ENCODE measurements at places on chromosomes 16 and 17. TPM values are rescaled to one million over a fixed set of nuclear protein-coding genes. Genes with fewer than 3 reads are reported as not detected.

DNA sequence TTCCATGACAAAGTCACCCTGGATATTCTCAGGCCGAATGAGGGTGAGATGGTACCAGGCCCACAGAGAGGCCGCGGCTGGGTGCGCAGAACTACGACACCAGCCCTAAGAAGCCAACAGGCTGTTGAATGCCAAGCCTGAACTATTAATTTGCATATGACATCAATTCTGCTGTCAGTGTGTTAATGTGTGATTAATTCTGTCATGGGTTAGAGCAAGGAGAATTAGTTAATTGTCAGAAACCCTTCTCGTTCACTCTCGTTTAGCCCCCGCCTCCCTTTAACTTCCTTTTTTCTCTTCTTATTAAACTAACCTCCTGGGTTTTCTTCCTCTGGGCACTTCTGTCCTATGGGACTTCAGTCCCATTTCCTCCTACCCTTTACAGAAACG lies 123.4 kb downstream of the ZFHX3 start:
- no peaks in the 10 kb centered on the region for H3K36me3 ChIP-seq
- DNase-seq, result no peak
- H3K27ac ChIP-seq, result peak overlapping the region; percentile 47
- no peak overlapping the region for H3K4me3 ChIP-seq

The NPIPB12 gene
- total RNA-seq, result 16.1 TPM

GRCh38 chr16:89455178-89455577 lies 35.2 kb downstream of the ANKRD11 start:
- H3K27ac ChIP-seq, result no peak overlapping the region
- H3K27me3 ChIP-seq, result no peaks in the 10 kb centered on the region
- peaks cover 18% of the 10 kb centered on the region for H3K4me1 ChIP-seq
- no peaks in the 10 kb centered on the region for H3K36me3 ChIP-seq

DNA sequence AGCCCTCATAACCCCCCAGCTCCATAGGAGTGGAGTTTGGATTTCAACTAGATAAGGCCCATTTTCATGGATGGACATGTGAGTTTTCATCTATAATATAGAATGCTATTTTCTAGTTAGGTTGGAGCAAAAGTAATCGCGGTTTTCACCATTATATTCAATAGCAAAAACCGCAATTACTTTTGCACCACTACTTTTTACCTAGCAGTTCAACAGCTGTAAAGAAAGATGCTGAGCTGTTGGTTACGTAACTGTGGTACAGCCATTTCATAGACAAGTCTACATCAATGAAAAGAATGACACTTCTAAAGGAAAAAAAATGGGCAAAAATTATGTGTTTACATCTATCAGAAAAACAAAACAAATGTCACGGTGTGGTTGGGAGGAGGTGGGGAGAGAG lies 507.7 kb downstream of the MAF start:
- H3K4me1 ChIP-seq, result no peaks in the 10 kb centered on the region
- H3K4me3 ChIP-seq, result no peak overlapping the region
- no peak for DNase-seq
- H3K36me3 ChIP-seq, result no peaks in the 10 kb centered on the region
- H3K27me3 ChIP-seq, result no peaks in the 10 kb centered on the region
- H3K27ac ChIP-seq, result no peak overlapping the region

DNA sequence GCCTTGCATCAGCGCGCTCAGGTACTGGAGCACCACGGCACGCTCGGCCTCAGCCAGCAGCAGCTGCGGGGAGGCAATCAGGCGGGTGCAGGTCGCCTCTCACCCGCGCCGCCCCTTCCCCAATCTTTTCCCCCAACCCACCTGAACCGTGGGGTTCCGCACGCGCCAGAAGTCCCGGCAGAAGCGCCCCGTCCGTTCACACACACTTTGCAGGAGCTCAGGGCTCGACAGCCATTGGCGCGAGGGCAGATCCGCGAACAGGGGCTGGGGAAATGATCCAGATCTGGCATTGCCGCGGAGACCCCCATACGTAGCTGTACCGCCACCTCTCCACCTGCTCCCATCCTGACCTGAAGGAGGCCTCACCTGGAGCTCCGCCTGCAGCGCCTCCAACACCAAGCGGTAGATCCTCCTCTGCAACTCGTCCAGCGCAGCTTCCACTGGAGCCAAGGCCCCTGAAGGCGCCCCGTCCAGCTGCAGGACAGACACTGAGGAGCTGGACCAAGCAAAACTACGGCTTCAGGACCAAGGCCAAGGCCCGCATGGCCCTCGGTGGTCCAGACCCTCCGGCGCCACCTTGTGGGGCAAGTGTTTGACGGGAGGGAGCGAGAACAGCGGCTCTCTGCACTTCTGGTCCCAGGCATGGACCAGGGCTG lies 1.4 kb upstream of the MATCAP1 start:
- H3K36me3 ChIP-seq, result no peaks in the 10 kb centered on the region
- no peaks in the 10 kb centered on the region for H3K27me3 ChIP-seq
- DNase-seq, result peak; percentile 88
- no peak overlapping the region for H3K27ac ChIP-seq
- peaks cover 4% of the 10 kb centered on the region for H3K4me1 ChIP-seq

The CMTM2 gene
- 0.84 TPM for total RNA-seq

- H3K4me3 ChIP-seq, result no peak overlapping the region
- peaks cover 7% of the 10 kb centered on the region for H3K4me1 ChIP-seq
- no peaks in the 10 kb centered on the region for H3K36me3 ChIP-seq
- no peaks in the 10 kb centered on the region for H3K27me3 ChIP-seq
Observed at GRCh38 chr17:16417896-16418684, 2.7 kb downstream of the TRPV2 start.

- H3K36me3 ChIP-seq, result no peaks in the 10 kb centered on the region
- DNase-seq, result no peak
- peaks cover 16% of the 10 kb centered on the region for H3K4me1 ChIP-seq
- H3K27ac ChIP-seq, result peak overlapping the region; percentile 94
- no peaks in the 10 kb centered on the region for H3K27me3 ChIP-seq
- no peak overlapping the region for H3K4me3 ChIP-seq
Observed at GRCh38 chr17:17700251-17700969, 19.2 kb downstream of the RAI1 start.

The KRT9 gene
- not detected for total RNA-seq

DNA sequence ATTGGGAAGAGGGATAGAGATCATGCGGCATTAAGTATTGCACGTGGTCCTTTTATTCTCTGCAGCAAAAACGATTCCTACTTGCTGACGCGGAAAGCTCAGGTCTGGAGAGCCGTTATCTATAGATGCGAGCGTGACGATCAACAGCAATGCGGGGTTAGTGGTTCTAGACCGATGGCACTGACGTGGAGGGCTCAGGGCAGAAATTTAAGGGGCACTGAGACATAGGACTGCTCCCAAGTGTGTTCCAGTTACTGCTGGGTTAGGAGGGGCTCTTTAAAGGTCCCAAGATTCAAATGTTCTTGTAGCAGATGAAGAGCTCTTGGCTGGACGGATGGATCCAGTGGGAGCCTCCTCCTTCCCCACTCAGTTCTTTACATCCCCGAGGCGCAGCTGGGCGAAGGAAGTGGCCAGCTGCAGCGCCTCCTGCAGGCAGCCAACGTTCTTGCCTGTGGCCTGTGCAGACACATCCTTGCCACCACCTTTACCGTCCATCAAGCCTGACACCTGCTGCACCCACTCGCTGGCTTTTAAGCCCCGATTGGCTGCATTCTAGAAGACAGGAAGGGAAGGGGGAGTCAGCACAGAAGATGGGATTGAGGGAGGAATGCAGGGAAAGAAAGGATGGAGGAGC lies 732 bp upstream of the EXOSC6 start:
- H3K4me1 ChIP-seq, result peaks cover 8% of the 10 kb centered on the region
- H3K27me3 ChIP-seq, result no peaks in the 10 kb centered on the region
- H3K36me3 ChIP-seq, result peaks cover 26% of the 10 kb centered on the region
- H3K27ac ChIP-seq, result no peak overlapping the region
- DNase-seq, result no peak

The MMP2 gene
- 108 TPM for total RNA-seq

DNA sequence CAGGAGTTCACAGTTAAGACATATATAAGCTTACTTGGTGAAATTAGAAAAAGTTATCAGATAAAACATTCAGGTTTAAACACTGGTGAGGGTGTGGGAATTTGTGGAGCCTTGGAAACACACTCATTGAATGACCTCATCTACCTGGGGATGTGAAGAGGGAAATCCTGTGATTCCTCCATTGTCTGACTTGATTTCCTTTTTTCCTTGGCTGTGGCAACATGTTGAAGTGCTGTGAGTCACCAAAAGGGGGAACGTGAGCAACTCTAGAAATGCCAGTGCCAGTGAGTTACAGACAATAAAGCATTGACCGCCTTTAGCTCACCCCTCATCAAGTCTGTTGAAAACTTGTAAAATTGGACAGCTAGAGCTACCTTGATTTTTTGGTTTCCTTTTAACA lies 1.8 kb downstream of the HMOX2 start:
- H3K4me1 ChIP-seq, result peaks cover 5% of the 10 kb centered on the region
- no peaks in the 10 kb centered on the region for H3K36me3 ChIP-seq
- no peaks in the 10 kb centered on the region for H3K27me3 ChIP-seq
- no peak for DNase-seq

- H3K4me3 ChIP-seq, result no peak overlapping the region
- no peaks in the 10 kb centered on the region for H3K4me1 ChIP-seq
Observed at GRCh38 chr16:26952411-26952810, 114.3 kb upstream of the C16orf82 start.

GRCh38 chr16:28126684-28127620 lies 63.4 kb upstream of the GSG1L start:
- H3K27me3 ChIP-seq, result no peaks in the 10 kb centered on the region
- peaks cover 19% of the 10 kb centered on the region for H3K36me3 ChIP-seq
- H3K4me3 ChIP-seq, result no peak overlapping the region
- H3K4me1 ChIP-seq, result no peaks in the 10 kb centered on the region
- no peak for DNase-seq
- no peak overlapping the region for H3K27ac ChIP-seq

The SEZ6L2 gene
- total RNA-seq, result 17.2 TPM

DNA sequence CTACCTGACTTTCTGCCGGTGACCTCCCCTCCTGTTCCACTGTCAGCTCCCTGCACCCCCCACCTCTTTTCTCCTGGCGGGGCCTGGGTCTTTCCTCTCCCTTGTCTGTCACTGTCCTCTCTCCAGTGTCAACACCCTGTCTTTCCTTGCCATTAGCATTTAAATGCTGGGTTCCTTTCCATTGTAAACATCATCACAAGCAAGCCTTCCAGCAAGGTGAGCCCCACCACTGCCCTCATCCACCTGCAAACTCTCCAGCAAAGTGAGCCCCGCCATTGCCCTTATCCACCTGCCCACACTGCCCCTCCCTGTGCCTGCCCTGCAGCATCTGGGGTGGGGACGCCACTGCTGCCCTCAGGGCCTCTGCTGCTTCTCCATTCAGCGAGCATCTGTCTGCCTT lies 195.0 kb downstream of the ENGASE start:
- DNase-seq, result no peak
- H3K4me1 ChIP-seq, result peaks cover 4% of the 10 kb centered on the region
- no peaks in the 10 kb centered on the region for H3K36me3 ChIP-seq
- H3K27me3 ChIP-seq, result no peaks in the 10 kb centered on the region
- no peak overlapping the region for H3K27ac ChIP-seq

The CTRB1 gene
- total RNA-seq, result 14,339 TPM

The BIRC5 gene
- 0.12 TPM for total RNA-seq

DNA sequence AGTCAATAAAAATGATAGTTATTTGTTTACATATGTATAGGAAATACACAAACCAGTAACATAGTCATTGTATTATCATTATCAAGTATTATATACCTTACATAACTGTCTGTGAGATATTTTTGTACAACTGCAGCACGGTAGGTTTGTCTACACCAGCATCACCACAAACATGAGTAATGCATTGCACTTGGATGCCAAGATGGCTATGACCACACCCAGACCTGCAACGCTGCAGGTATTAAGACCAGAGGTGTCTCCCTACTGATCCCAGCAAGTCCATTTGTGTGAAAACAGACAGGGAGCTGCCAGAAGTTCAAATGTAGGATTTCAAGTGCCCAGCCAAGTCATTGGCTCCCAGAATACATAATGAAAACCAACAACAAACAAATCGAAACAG lies 34.2 kb upstream of the NOS2 start:
- no peaks in the 10 kb centered on the region for H3K27me3 ChIP-seq
- no peak for DNase-seq
- H3K27ac ChIP-seq, result no peak overlapping the region
- no peak overlapping the region for H3K4me3 ChIP-seq
- no peaks in the 10 kb centered on the region for H3K4me1 ChIP-seq

The WSCD1 gene
- 4.1 TPM for total RNA-seq

The CCR7 gene
- total RNA-seq, result not detected

The DBNDD1 gene
- total RNA-seq, result 12.9 TPM

The EFCAB13 gene
- total RNA-seq, result 3.3 TPM

Data from pancreas (tissue), 10 donors.